Right hindlimb (tissue), 1 donor: ENCODE measurements at places on chromosomes 13 and 19.

DNA sequence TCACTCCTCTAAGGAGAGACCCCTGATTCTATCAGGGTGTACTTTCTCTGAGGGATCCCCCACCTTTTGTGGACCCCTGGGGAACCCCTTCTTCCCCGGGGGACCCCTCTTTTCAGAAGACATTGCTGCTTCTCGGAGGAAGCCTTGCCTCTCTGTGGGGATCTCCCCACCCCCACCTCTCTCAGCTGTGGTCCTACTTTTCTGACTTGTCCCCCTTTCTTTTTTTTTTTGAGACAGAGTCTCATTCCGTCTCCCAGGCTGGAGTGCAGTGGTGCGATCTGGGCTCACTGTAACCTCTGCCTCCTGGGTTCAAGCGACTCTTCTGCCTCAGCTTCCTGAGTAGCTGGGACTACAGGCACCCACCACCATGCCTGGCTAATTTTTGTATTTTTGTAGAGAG, 18.4 kb upstream of the GATAD2A start:
- DNase-seq, result no peak

DNA sequence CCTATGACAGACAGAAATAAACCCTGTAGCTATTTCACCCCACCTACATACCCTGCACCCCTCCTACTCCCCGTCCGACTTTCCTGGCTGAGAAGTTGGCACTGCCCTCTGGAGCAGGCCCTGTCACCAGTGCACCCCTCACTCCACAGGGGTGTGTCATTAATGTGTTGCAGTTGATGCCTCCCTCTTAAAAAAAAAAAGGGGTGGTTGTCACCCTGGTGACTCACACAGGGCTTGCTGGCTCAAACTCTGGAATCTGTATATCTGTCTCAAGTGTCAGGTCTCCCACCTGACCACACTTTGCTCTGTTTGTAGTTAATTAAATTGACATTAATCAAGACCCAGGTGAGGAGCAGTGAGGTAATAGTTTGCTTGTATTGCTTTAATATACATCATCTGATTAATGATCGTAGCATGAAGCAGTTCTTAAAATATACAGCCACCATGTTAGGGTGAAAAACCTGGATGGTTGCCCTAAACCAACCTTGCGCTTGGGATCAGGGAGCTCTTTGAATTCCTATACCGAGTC, 2.0 kb upstream of the GATAD2A start:
- DNase-seq, result no peak

DNA sequence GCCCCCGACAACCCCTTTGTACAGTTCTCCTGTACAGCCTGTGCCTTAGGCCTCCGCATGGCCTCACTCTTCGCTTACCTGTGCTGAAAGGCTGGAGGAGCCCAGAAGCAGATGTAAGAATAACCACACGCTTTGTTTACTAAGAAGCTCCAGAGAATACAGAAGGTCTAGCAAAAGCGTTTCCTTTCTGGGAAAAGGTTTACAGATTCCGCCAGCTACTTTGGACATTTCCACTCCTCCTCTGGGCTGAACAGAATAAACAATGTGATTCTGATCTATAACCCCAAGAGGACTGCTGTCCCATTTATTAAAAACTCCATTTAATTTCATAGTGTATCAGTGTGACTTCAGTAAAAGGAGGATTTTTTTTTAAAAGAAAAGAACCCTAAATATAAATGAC, 339.2 kb downstream of the DNAJC15 start:
- peak; percentile 18 for DNase-seq

- DNase-seq, result no peak
Observed at GRCh38 chr19:5678071-5678718, 2.1 kb downstream of the MICOS13 start.

DNA sequence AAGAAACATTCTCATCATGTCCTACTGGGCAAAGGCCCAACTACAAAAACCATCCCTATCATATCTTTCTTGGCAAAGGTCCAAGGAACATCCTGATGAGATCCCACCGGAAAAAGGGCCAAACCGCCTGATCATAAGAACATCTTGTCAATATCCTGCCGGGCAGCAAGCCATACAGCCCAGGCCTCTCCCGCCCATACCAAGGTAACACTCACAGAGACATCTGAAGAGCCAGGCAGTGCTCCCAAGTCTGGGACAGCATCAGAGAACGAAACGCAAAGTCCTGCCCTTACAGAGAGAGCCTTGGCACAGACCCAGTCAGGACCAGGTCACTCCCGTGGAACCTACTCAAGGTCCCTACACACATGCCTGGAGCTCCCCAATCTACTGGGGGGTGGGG, 18.5 kb upstream of the ZNF331 start:
- peak; percentile 35 for DNase-seq

GRCh38 chr13:90746230-90746629, 601.3 kb upstream of the MIR17HG start:
- no peak for DNase-seq

DNA sequence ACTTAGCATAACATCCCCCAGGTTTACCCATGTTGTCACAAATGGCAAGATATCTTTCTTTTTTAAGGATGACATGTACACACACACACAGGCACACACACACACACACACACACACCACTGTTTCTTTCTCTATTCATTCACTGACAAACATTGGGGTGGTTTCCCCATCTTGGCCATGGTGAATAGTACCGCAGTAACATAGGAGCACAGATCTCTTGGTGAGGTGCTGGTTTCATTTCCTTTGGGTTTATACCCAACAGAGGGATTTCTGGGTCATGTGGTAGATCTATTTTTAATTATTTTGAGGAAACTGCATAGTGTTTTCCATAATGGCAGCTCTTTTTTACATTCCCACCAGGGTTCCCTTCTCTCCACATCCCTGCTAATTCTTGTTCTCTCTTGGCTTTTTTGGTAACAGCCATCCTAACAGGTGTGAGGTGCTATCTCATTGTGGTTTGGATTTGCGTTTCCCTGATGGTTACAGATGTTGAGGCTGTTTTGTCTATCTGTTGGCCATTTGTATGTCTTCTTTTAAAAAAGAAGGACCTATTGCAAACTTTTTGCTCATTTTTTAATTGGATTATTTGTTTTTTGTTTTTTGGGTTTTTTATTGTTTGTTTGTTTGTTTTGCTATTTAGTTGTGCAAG, 251.7 kb upstream of the IRS2 start:
- DNase-seq, result no peak

DNA sequence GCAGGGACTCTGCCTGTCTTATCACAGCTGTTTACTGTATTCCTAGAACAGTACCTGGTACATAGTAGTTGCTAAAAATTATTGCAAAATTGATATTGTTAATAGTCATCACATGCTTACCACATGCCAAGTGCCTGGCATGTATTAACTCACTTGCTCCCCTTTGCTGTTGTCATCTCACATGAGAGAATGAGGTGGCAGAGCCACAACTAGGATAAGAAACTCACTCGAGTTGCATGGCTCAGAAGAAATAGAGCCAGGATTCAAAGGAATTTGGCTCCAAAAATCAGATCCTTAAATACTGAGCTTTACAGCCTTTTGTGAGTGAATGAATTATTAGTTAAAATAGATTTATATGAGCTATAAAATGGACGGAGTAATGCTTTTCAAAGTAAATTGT, 42.6 kb downstream of the B3GLCT start:
- no peak for DNase-seq

GRCh38 chr13:73954808-73955207, 179.4 kb downstream of the KLF12 start:
- DNase-seq, result no peak

DNA sequence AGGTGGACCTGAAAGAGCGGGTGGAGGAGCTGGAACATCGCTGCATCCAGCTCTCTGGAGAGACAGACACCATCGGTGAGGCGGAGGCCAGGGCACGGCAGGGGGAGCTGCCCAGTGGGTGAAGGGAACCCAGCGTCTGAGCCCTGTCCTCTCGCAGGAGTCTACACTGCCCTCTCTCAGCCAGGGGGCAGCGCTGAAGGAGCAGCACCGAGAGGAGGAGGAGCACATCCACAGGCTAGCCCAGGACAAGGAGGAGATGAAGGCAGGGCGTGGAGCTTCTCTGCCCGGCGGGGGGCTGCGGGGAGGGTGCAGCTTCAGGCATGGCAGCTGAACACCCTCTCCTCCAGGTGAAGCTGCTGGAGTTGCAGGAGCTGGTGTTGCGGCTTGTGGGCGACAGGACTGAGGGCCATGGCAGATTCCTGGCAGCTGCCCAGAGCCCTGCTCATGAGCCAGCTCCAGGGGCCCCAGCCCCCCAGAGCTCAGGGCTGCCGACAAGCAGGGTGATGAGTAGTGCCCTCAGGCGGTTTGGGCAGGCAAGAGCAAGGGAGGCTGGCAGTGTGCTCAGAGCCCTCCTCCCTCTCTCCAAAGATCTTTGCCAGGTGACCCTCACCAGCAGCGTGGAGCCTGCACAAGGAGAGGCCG, 31.4 kb upstream of the ZNF492 start:
- DNase-seq, result no peak

GRCh38 chr19:12090807-12091206, 26.3 kb downstream of the ZNF844 start:
- peak; percentile 74 for DNase-seq

DNA sequence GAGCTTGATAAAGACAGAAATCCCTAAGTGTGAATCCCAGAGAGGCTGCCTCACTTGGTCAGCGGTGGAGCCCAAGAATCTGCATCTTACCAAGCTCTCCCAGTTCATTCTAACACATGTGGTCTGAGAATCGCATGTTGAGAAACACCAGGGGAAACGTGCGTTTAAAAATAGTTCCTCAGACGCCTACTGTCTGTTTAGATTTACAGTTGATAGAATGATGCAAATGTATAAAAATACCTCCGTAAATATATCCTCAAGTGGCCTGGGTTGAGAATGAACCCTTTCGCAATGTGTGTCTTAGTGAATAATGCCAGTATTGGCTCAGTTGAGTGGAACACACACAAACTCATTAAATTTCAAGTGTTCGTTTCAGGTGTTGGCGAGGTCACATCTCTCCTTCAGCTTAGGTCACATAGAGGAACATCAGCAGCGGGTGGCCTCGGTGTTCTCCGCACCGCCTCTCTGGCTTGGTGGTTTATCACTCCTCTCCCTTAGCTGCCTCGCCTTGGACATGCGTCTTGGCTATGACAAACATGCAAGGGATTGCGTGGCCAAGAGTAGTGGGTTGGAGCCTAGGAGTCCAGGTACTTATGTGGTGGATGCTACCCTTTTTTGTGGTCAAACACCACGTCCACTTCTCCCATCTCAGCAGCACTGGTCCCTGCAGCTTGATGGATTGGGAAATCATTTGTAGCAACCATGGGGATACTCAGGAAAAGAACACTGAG, 117.6 kb upstream of the SPATA13 start:
- no peak for DNase-seq

DNA sequence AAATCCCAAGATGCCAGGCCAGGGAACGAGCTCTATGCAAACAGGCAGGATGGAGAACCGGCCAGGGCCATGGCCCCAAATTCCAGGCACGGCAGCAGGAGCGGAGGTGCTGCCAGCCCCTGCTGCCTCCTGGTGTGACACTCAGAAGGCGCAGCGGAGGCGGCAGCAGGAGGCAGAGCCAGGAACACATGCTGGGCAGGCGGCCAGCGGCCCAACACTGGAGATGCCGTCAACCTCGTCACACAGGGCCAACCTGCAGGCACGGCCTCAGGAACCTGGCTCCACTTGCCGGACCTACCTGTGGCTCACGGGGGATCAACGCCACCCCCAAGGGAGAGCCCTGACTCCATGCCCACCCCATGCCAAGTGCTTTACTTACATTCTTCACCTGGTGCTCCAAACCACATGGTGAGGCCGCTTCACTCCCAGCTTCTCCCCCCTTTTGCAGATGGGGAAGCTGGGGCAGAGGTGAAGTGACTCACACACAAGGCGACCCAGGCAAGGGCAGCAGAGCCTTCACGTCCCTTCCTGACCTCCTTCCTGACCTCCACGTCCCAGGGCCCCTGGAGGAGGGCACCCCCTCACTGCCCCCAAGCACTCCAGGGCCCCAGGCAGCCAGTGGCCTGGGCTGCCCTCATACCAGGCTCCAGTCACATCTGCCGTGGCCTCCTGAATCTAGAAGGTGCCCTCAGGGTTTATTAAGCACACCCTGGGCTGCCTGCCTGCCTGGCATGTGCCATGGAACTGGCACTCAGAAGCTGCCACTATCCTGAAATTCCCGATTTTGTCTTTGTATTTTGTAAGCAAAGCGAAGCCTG, 43.5 kb downstream of the GGACT start:
- DNase-seq, result no peak

- DNase-seq, result no peak
Observed at GRCh38 chr13:111472083-111472482, 151.6 kb downstream of the TEX29 start.

- no peak for DNase-seq
Observed at GRCh38 chr13:35675651-35676050, 199.2 kb upstream of the MAB21L1 start.

DNA sequence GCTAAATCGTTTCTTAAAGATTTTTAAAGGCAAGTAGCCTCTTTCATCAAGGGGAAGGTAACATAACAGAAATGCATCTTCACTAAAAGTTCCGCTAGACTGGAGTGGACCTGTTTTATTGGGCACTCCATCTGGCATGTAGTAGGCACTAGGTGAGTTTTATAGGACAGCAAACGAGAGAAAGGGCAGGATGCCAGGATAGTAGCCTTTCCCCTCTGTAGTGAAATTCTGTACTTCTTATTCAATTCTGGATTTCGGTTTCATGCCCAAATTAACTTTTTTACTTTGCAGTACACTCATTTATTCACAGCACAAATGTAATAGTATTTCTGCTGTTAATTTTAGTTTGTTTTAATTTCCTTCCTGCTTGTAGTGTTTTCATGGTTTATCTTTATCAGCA, 45.2 kb downstream of the GPR180 start:
- DNase-seq, result no peak

DNA sequence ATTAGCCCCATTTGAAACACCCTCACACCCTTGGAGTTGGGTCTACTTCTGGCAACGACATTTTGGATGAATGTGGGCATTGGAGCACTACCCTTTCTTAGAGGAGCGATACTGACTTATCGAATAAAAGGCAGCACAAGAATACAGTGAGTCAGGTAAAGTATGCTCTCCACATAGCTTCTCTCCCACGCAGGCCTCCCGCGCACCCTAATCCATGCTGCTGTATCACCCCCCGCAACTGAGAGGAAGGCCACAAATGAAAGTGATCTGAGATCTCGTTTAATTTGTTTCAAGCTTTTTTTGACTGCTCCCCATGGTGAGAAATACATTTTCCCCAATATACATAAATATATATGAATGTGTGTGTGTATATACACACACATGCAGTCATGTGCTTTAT, 25.4 kb upstream of the AKAP11 start:
- no peak for DNase-seq

GRCh38 chr19:38527466-38528136, 90.2 kb downstream of the MAP4K1 start:
- no peak for DNase-seq

GRCh38 chr19:23946569-23946968, 31.9 kb downstream of the ZNF726 start:
- no peak for DNase-seq

- DNase-seq, result no peak
Observed at GRCh38 chr13:25778365-25778764, 273.5 kb downstream of the SHISA2 start.

- peak; percentile 8 for DNase-seq
Observed at GRCh38 chr19:55591555-55591954, 7.8 kb downstream of the FIZ1 start.

GRCh38 chr13:28755546-28755870, 36.7 kb upstream of the SLC46A3 start:
- DNase-seq, result no peak
